Fibroblast of the aortic adventitia (primary cell): ENCODE measurements at places on chromosomes 7 and 10. TPM values are rescaled to one million over a fixed set of nuclear protein-coding genes. Genes with fewer than 3 reads are reported as not detected.

IFIT1B gene
- not detected in 2 replicates for total RNA-seq

SOSTDC1 gene
- total RNA-seq, result 0.36 TPM in 1 of 2 replicates, not detected in the other

ZNF467 gene
- 0.27 and 5.1 TPM in 2 replicates for total RNA-seq

AKR1C8 gene
- not detected in 2 replicates for total RNA-seq

MORN4 gene
- 6.5 and 10.1 TPM in 2 replicates for total RNA-seq

IFRD1 gene
- total RNA-seq, result 49.5 and 92.7 TPM in 2 replicates

SHTN1 gene
- 4.2 and 9.2 TPM in 2 replicates for total RNA-seq

TRAPPC14 gene
- 3.5 and 10.0 TPM in 2 replicates for total RNA-seq

C7orf33 gene
- not detected in 2 replicates for total RNA-seq

ADRB1 gene
- not detected in 2 replicates for total RNA-seq

FAM131B gene
- total RNA-seq, result 3.2 and 4.0 TPM in 2 replicates

VIPR2 gene
- not detected in 2 replicates for total RNA-seq

SPDYE11 gene
- total RNA-seq, result 0.08 TPM in 1 of 2 replicates, not detected in the other

PNLIPRP1 gene
- total RNA-seq, result not detected in 2 replicates

AGAP4 gene
- 2.9 and 3.5 TPM in 2 replicates for total RNA-seq

ENTPD7 gene
- total RNA-seq, result 10.1 and 11.4 TPM in 2 replicates

DPCD gene
- total RNA-seq, result 46.3 and 76.9 TPM in 2 replicates
